Naive thymus-derived CD8-positive, alpha-beta T cell (primary cell): ENCODE measurements at places on chromosomes 5 and 9. TPM values are rescaled to one million over a fixed set of nuclear protein-coding genes. Genes with fewer than 3 reads are reported as not detected.
A peak's percentile ranks its signal among the peaks of the same experiment; 100 is the strongest.

GRCh38 chr5:142013734-142014521 is 1.1 kb upstream of the GNPDA1 start:
- H3K4me1 ChIP-seq, result peaks cover 70% of the 10 kb centered on the region
- peak overlapping the region; percentile 79 for H3K4me3 ChIP-seq
- peaks cover 3% of the 10 kb centered on the region for H3K27me3 ChIP-seq
- no peak for DNase-seq
- peak overlapping the region; percentile 93 for H3K27ac ChIP-seq
- no peaks in the 10 kb centered on the region for H3K36me3 ChIP-seq

Gene FGD3
- total RNA-seq, result 330 TPM

GRCh38 chr5:38585816-38586215 is 29.4 kb upstream of the LIFR start:
- peaks cover 59% of the 10 kb centered on the region for H3K27me3 ChIP-seq
- peaks cover 4% of the 10 kb centered on the region for H3K4me1 ChIP-seq
- no peak overlapping the region for H3K4me3 ChIP-seq
- no peak overlapping the region for H3K27ac ChIP-seq
- no peak for DNase-seq

Gene MYMK
- not detected for total RNA-seq

DNA sequence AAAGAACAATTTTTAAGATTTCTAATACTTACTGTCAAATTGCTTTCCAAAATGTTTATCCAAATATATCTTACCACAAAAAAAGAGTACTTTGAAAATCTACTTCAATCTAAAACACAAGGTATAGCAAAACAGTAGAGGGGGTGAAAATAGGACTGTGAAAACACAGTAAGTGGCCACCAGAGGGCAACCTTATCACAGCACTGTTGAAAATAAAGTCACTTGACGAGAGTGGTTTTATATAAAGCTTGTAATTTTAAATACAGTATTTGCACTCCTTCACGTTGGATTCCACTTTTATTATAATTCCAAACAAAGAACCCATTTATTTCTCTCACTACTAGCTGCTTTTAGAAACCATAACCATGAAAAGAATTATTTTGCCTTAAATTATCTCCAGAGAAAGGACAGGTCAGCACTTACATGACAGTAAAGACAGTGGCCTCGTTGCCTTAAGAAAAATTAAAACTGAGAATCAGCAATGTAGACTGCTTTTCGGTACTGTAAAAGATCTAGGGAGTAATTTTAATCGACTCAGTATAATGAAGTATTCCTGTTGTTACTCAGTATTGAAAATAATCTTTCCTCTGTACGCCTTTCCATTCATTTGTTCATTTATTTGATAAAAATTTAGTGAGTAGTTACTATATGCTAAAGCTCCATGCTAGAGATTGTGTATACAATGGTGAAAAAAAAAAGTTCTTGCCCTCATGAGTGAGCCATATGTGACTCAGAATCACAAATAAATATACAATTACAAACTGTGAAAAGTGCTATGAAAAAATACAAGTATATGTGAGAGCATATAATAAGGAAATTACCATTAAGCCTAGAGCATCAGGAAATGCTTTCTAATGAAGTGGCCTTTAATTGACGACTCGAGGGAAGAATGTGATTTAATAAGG is 40.0 kb upstream of the CDK5RAP2 start:
- peaks cover 30% of the 10 kb centered on the region for H3K36me3 ChIP-seq
- peak; percentile 17 for DNase-seq
- no peaks in the 10 kb centered on the region for H3K27me3 ChIP-seq
- peaks cover 10% of the 10 kb centered on the region for H3K4me1 ChIP-seq

- peaks cover 10% of the 10 kb centered on the region for H3K4me1 ChIP-seq
- DNase-seq, result no peak
- no peaks in the 10 kb centered on the region for H3K36me3 ChIP-seq
- no peak overlapping the region for H3K4me3 ChIP-seq
- H3K27me3 ChIP-seq, result peaks cover 7% of the 10 kb centered on the region
These were observed 99.2 kb upstream of the SPATA31C2 start for GRCh38 chr9:88237479-88237961.

Gene GABRA6
- total RNA-seq, result not detected

GRCh38 chr9:91391818-91392217 is 30.1 kb upstream of the AUH start:
- no peak for DNase-seq
- H3K36me3 ChIP-seq, result no peaks in the 10 kb centered on the region
- H3K27ac ChIP-seq, result no peak overlapping the region
- H3K27me3 ChIP-seq, result no peaks in the 10 kb centered on the region
- no peak overlapping the region for H3K4me3 ChIP-seq

- H3K27ac ChIP-seq, result no peak overlapping the region
- DNase-seq, result no peak
- peaks cover 10% of the 10 kb centered on the region for H3K4me1 ChIP-seq
- no peak overlapping the region for H3K4me3 ChIP-seq
- no peaks in the 10 kb centered on the region for H3K27me3 ChIP-seq
- H3K36me3 ChIP-seq, result peaks cover 21% of the 10 kb centered on the region
These were observed 7.2 kb upstream of the RPL26L1 start for GRCh38 chr5:172952034-172952511.

Gene ARL14EPL
- not detected for total RNA-seq

DNA sequence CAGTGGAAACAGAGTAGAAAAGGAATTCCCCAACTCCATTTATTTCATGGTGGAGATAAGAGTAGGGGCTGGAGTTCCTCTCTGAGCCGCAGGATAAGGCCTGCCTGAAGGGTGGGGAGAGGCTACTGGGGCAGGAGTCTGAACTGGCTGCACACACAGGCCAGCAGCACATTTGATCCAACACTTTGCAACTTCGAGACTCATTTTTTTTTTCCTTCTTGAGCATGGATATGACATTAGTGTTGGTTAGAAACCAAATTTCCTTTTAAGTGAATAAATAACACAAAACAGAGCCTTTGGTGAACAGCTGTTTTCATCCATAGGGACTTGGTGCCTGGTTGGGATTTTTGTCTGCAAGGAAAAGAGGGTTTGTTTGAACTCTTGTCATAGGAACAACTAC is 76.6 kb downstream of the RALGPS1 start:
- H3K27me3 ChIP-seq, result peaks cover 76% of the 10 kb centered on the region
- H3K36me3 ChIP-seq, result peaks cover 35% of the 10 kb centered on the region
- no peak for DNase-seq

Gene KIF20A
- total RNA-seq, result not detected

DNA sequence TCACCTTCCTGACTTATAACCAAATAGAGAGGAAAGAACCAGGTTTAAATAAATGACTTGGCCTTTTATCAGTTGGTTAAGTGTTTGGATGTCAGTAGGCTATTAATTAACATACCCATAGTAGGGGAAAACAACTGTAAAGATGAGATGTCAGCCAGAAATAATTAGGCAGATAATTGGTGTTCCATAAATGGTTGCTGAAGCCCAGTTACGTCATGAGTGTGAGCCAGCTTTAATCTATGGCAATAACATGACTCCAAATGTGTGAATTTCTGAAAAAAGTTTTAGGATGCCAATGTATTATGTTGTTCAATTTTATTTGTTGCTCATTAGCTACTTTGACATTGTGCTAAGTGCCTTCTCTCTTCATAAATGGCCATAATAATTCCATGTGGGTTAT is 180.5 kb downstream of the FBXL7 start:
- H3K27ac ChIP-seq, result no peak overlapping the region
- H3K4me1 ChIP-seq, result no peaks in the 10 kb centered on the region
- H3K27me3 ChIP-seq, result no peaks in the 10 kb centered on the region
